Esophagus squamous epithelium (tissue), 5 donors: ENCODE measurements at places on chromosomes 4 and X.

GRCh38 chr4:42985976-42986375 lies 93.5 kb downstream of the GRXCR1 start:
- no peak overlapping the region for H3K4me3 ChIP-seq
- no peak for DNase-seq
- H3K27ac ChIP-seq: no peak overlapping the region
- H3K4me1 ChIP-seq: no peaks in the 10 kb centered on the region

- no peak overlapping the region for H3K27ac ChIP-seq
- no peaks in the 10 kb centered on the region for H3K27me3 ChIP-seq
- peaks cover 9% of the 10 kb centered on the region for H3K4me1 ChIP-seq
- no peak overlapping the region for H3K4me3 ChIP-seq
- H3K36me3 ChIP-seq: no peaks in the 10 kb centered on the region
Observed at GRCh38 chrX:96707804-96708203, 23.2 kb downstream of the DIAPH2 start.

- no peaks in the 10 kb centered on the region for H3K27me3 ChIP-seq
- H3K4me3 ChIP-seq: no peak overlapping the region
- H3K4me1 ChIP-seq: no peaks in the 10 kb centered on the region
- no peak for DNase-seq
Observed at GRCh38 chrX:81708487-81708886, 506.6 kb downstream of the SH3BGRL start.

GRCh38 chrX:118350706-118351105 lies 4.8 kb downstream of the WDR44 start:
- H3K4me1 ChIP-seq: peaks cover 19% of the 10 kb centered on the region
- H3K27me3 ChIP-seq: no peaks in the 10 kb centered on the region
- no peak overlapping the region for H3K27ac ChIP-seq
- no peak overlapping the region for H3K4me3 ChIP-seq
- DNase-seq: no peak

- no peak overlapping the region for H3K4me3 ChIP-seq
- H3K4me1 ChIP-seq: no peaks in the 10 kb centered on the region
- DNase-seq: no peak
- H3K27me3 ChIP-seq: no peaks in the 10 kb centered on the region
- H3K27ac ChIP-seq: no peak overlapping the region
Observed at GRCh38 chr4:31662951-31663350, 942.8 kb downstream of the PCDH7 start.

GRCh38 chrX:32774966-32775365 lies 436.4 kb downstream of the DMD start:
- no peaks in the 10 kb centered on the region for H3K4me1 ChIP-seq
- no peak overlapping the region for H3K4me3 ChIP-seq
- DNase-seq: no peak
- H3K27ac ChIP-seq: no peak overlapping the region
- no peaks in the 10 kb centered on the region for H3K27me3 ChIP-seq

DNA sequence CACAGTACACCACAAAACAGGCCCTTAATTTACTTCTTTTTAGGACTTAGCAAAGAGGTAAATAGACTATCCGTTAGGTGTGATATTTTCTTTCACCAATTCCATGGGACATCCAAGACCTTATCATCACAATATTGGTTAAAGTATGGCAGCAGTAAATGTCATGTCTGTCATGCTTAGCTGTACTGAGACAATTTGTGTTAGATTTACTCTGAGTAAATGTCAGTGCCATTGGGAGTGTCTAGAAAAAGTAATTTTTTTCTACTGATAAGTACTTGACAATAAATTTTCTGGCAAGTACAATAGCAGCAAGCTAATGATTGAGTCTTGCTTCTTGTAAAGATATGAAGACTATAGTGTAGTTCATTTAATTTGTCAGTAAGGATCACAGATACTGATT lies 756.1 kb downstream of the FAM133A start:
- no peaks in the 10 kb centered on the region for H3K36me3 ChIP-seq
- H3K4me1 ChIP-seq: no peaks in the 10 kb centered on the region
- H3K4me3 ChIP-seq: no peak overlapping the region
- H3K27ac ChIP-seq: no peak overlapping the region
- no peaks in the 10 kb centered on the region for H3K27me3 ChIP-seq
- DNase-seq: no peak

GRCh38 chr4:52235552-52236201 lies 184.6 kb downstream of the SPATA18 start:
- H3K36me3 ChIP-seq: no peaks in the 10 kb centered on the region
- H3K4me1 ChIP-seq: no peaks in the 10 kb centered on the region
- no peak overlapping the region for H3K4me3 ChIP-seq
- no peak overlapping the region for H3K27ac ChIP-seq
- no peak for DNase-seq
- peaks cover 4% of the 10 kb centered on the region for H3K27me3 ChIP-seq

GRCh38 chr4:127149086-127149485 lies 483.7 kb upstream of the INTU start:
- no peak overlapping the region for H3K4me3 ChIP-seq
- no peak for DNase-seq
- no peaks in the 10 kb centered on the region for H3K27me3 ChIP-seq
- H3K27ac ChIP-seq: no peak overlapping the region

- no peak for DNase-seq
- H3K27me3 ChIP-seq: no peaks in the 10 kb centered on the region
- no peak overlapping the region for H3K27ac ChIP-seq
- H3K4me3 ChIP-seq: no peak overlapping the region
- no peaks in the 10 kb centered on the region for H3K4me1 ChIP-seq
Observed at GRCh38 chrX:12446342-12447075, 308.2 kb downstream of the FRMPD4 start.

DNA sequence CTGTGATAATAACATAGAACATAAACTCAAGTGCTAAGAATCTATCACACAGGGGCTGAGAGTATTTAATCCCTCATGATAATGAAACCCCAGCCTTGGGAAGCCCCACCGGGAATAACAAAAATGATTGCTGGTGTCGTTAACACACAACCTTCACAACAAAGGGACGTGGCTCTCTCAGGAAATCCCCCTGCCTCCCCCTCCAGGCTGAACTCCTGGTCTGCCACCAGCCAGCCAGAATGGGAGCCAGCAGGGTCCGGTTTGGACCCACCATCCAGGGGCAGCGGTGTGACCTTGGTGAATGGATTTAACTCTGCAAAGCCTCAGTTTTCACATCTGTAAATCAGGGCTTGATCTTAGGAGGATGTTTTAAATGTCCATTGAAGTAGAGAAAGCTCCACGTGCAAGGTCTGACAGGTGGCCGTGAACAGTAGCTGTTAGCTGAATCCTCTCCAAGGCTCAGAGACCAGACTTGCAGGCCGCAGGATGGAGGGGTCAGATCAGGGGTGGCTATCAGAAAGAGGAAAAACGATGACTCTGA lies 46.5 kb downstream of the ABLIM2 start:
- H3K27ac ChIP-seq: no peak overlapping the region
- no peak for DNase-seq
- H3K36me3 ChIP-seq: no peaks in the 10 kb centered on the region
- no peak overlapping the region for H3K4me3 ChIP-seq

DNA sequence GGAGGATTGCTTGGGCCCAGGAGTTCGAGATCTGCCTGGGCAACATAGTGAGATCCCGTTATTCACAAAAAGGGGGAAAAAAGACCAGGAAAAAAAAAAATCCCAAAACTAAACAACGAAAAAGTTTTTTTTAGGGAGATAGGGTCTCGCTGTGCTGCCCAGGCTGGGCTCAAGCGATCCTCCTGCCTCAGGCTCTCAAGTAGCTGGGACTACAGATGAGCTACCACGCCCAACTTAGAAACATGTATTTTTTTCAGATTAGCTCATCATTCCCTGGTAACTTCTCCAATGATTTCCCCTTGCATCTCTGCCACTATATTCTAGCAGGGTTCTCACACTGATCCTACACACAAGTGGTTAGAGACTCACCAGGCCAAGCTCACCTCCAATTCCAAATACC lies 24.4 kb upstream of the IRAK1 start:
- H3K4me3 ChIP-seq: no peak overlapping the region
- no peaks in the 10 kb centered on the region for H3K27me3 ChIP-seq
- no peaks in the 10 kb centered on the region for H3K36me3 ChIP-seq
- peak overlapping the region; percentile 68 for H3K27ac ChIP-seq
- no peaks in the 10 kb centered on the region for H3K4me1 ChIP-seq

- no peaks in the 10 kb centered on the region for H3K36me3 ChIP-seq
- no peak for DNase-seq
- no peaks in the 10 kb centered on the region for H3K4me1 ChIP-seq
- H3K27ac ChIP-seq: no peak overlapping the region
- no peaks in the 10 kb centered on the region for H3K27me3 ChIP-seq
- no peak overlapping the region for H3K4me3 ChIP-seq
Observed at GRCh38 chr4:80963051-80963450, 67.5 kb upstream of the BMP3 start.

DNA sequence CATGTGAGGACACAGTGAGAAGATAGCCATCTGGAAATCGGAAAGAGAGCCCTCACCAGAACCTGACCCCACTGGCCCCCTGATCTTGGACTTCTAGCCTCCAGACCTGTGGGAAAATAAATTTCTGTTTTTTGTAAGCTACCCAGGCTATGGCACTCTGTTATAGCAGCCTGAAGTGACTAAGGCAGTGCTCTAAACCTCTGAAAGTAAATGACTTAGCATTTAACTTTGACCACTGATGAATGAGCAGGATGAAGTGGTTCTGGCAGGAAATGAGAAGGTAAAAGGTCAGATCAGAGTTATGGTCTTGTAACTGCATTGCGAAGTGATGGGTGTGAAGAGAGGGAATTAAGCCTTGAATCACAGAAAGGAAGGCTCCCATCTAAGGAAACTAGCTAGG lies 17.0 kb downstream of the GPAT3 start:
- no peak overlapping the region for H3K4me3 ChIP-seq
- H3K4me1 ChIP-seq: peaks cover 7% of the 10 kb centered on the region
- no peaks in the 10 kb centered on the region for H3K36me3 ChIP-seq
- H3K27ac ChIP-seq: no peak overlapping the region
- H3K27me3 ChIP-seq: no peaks in the 10 kb centered on the region
- DNase-seq: no peak

DNA sequence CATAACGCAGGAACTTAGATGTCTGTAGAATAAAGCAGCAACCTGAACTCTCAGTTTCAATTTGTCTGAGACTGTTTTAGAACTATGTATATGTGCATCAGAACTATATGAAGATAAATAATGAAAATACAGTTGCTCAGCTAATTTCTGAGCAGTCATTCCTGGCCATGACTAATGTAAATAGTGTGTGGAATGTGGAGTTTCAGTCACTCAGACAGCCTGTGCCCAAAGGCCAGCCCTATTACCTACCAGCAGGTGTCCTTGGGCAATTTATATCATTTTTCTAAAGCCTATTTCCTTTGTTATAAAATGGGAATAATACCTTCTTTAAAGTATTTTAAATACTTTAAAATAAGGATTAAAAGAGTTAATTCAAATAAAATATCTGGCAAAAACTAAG lies 56.0 kb upstream of the RELL1 start:
- no peaks in the 10 kb centered on the region for H3K4me1 ChIP-seq
- H3K4me3 ChIP-seq: no peak overlapping the region
- H3K27ac ChIP-seq: no peak overlapping the region
- no peak for DNase-seq
- H3K27me3 ChIP-seq: no peaks in the 10 kb centered on the region

DNA sequence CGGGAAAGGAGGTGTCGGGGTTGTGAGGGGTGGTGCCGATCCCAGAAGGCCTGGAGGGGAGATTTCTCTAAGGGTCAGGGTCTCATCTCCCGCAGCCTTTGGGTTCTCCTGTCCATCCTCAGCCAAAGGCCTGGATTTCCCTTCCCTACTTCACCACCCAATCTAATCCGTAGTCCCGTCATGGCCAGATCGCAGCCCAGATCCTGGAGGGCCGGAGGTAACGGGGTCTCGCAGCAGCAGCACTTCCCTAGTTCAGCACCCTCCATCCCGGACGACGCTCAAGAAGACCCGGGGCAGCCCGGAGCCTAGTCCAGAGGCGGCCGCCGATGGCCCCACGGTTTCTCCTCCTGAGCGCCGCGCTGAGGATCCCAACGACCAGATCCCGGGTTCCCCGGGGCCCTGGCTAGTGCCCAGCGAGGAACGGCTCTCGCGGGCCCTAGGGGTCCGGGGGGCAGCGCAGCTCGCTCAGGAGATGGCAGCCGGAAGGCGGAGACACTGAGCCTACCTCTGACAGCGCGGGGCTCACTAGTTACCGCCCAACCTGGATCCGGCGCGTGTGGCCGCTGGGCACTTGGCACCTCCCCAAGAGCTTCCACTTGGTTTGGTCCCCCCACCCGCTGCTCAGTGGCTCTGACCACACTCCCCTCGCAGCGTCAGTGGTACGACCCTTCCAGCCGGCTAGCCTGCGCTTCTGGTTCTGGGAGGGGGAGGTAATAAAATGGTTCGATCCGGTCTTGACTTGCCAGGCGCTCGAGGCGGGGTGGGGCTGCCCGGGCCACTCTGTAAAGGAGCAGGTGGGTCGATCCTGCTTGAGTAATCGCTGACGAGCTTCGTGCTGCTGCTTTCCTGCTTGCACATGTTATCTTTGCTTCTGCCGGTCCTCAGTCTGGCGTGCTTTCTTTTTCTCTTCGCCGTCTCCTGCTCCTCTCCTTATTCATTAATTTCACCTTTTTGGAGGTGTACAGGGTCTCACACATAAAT lies 3.6 kb downstream of the MAGIX start:
- peak overlapping the region; percentile 89 for H3K27ac ChIP-seq
- no peaks in the 10 kb centered on the region for H3K36me3 ChIP-seq
- H3K27me3 ChIP-seq: no peaks in the 10 kb centered on the region

DNA sequence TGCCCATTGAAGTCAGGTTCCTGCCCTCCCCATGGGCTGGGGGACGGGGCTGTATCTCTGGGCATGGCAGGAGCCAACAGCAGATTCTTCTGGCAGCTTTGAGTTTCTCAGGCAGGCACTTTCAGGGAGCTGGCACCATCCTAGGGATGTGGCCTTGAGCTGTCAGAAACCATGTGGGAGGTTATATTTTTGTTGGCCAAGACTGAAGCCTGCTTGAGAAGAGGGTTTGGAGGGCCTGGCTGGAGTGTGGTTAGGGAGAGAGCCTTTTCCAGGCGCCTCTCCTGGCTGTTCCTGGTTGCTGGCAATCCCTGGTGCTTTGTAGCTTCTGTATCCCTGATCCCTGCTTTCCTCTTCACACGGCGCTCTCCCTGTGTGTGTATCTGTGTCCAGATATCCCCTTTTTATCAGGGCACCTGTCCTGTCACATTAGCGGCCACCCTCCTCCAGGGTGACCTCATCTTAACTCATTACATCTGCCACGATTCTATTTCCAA lies 30.6 kb upstream of the SORCS2 start:
- no peaks in the 10 kb centered on the region for H3K27me3 ChIP-seq
- H3K36me3 ChIP-seq: no peaks in the 10 kb centered on the region
- no peak overlapping the region for H3K4me3 ChIP-seq

- H3K4me1 ChIP-seq: peaks cover 13% of the 10 kb centered on the region
- DNase-seq: no peak
- no peaks in the 10 kb centered on the region for H3K36me3 ChIP-seq
- no peak overlapping the region for H3K4me3 ChIP-seq
- no peak overlapping the region for H3K27ac ChIP-seq
- H3K27me3 ChIP-seq: no peaks in the 10 kb centered on the region
Observed at GRCh38 chr4:924107-925096, 7.7 kb downstream of the GAK start.

GRCh38 chrX:91311969-91312368 lies 122.7 kb upstream of the PABPC5 start:
- H3K4me3 ChIP-seq: no peak overlapping the region
- H3K4me1 ChIP-seq: no peaks in the 10 kb centered on the region
- no peaks in the 10 kb centered on the region for H3K27me3 ChIP-seq
- H3K36me3 ChIP-seq: no peaks in the 10 kb centered on the region
- DNase-seq: no peak

- no peak overlapping the region for H3K27ac ChIP-seq
- H3K27me3 ChIP-seq: no peaks in the 10 kb centered on the region
- H3K4me3 ChIP-seq: no peak overlapping the region
- DNase-seq: no peak
- no peaks in the 10 kb centered on the region for H3K36me3 ChIP-seq
Observed at GRCh38 chrX:132470179-132470578, 18.7 kb downstream of the MBNL3 start.

- H3K27me3 ChIP-seq: no peaks in the 10 kb centered on the region
- no peak overlapping the region for H3K27ac ChIP-seq
- H3K4me1 ChIP-seq: no peaks in the 10 kb centered on the region
- H3K4me3 ChIP-seq: no peak overlapping the region
- no peak for DNase-seq
Observed at GRCh38 chrX:13022926-13023325, 21.5 kb downstream of the FAM9C start.
